ENCODE measurements at places on chromosomes 6 and 20. TPM values are rescaled to one million over a fixed set of nuclear protein-coding genes. Genes with fewer than 3 reads are reported as not detected.

TCF15 gene
- total RNA-seq, result 3.8 TPM

ZNF334 gene
- total RNA-seq, result 18.7 TPM

ULBP2 gene
- 0.13 TPM for total RNA-seq

LY86 gene
- total RNA-seq, result 0.16 TPM

Data from WTC11 (cell line).